ENCODE measurements at places on chromosomes 16 and 17.

DNA sequence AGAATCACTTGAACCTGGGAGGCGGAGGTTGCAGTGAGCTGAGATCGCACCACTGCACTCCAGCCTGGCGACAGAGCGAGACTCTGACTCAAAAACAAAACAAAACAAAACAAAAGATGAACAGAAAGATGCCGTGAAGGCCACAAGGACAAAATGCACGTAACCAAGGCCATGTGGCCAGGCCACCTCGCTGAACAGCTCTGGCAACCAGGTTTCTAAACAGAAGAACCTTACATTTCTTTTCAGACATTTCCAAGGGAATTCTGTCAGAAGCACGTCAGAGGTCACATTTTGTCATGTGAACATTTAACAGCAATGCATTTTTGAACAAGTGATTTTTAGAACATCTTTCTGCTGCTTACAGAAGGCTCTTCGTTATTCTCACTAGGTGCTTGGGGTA lies 28.8 kb downstream of the USP22 start:
- DNase-seq: no peak

- no peak for DNase-seq
These were observed 5.3 kb upstream of the WIPI1 start for GRCh38 chr17:68462381-68463210.

GRCh38 chr17:54907376-54907775 lies 6.7 kb downstream of the TOM1L1 start:
- no peak for DNase-seq

DNA sequence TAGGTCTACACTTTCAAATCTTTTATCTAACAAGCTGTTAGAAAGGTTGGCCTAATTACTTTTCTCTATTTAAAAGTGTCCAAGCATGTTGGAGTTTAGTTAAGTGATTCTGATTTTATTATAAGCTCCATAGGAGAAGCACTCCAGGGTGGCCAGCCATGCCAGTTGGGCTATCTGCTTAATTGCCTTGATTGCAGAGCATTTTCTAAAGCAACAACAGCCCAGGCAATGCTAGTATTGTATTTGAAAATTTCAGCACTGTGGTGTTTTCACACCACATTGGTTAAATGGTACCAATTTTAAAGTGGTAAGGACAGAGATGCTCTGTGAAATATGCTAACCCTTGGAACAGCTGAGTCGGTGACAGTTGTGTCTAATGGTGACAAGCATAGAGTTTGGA lies 510.5 kb upstream of the CDH8 start:
- DNase-seq: no peak

- DNase-seq: peak; percentile 35
These were observed at the start of gene CMTM4 for GRCh38 chr16:66696669-66697630. Gene CMTM4 (minus strand): TSS chr16:66696743. CDS start chr16:66696525, 218 bp downstream.

Data from pulmonary artery endothelial cell (primary cell).